NCI-H1048 (cell line): ENCODE measurements at places on chromosomes 1 and 21.

DNA sequence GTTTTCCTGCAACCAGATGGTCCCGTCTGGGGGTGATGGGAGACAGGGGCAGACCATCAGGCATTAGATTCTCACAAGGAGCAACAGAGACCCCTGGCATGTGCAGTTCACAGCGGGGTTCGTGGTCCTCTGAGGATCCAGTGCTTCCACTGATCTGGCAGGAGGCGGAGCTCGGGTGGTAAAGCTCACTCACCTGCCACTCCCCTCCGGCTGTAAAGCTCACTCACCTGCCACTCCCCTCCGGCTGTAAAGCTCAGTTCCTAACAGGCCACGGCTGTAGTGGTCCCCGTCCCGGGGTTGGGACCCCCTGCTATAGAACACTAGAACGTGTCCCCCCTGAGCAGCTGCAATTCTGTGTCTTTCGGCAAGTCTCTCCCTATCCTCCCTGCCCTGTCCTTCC lies 4.6 kb downstream of the KRTAP10-12 start:
- DNase-seq = no peak

DNA sequence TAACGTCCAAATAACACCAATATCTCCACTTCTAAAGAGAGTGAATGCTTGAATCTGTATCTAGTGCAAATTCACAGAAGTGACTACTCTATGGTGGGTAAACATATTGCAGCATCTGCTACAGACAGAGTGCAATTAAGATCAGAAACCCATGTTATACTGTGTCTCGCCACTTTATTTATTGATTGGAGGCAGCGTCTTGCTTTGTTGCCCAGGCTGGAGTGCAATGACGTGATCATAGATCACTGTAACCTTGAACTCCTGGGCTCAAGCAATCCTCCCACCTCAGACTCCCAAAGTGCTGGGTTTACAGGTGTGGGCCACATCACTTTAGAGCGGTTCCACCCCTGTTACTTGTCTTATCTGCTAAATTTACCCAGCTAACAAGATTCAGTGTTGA lies 57.0 kb downstream of the HLCS start:
- DNase-seq = no peak

- no peak for DNase-seq
Observed at GRCh38 chr1:106278716-106279115, 777.8 kb upstream of the PRMT6 start.

DNA sequence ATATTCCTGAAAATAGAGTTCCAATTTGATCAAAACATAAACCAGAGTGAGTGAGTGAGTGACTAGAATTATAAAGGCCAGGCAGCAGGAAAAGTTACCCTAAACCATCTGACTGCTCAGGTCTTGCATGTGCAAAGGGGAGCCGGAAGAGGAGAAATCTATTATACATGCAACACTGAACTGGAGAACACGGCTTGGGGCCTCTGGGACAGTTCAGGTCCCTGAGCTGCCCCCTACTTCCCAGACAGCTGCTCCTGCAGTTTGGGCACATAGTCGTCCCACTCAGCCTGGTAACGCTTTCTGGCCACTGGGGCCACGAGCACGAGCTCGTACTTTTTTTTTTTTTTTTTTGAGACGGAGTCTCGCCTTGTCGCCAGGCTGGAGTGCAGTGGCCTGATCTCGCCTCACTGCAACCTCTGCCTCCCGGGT lies 40.1 kb downstream of the PTPRC start:
- no peak for DNase-seq

GRCh38 chr21:42515708-42516502 lies 2.3 kb downstream of the SLC37A1 start:
- no peak for DNase-seq

DNA sequence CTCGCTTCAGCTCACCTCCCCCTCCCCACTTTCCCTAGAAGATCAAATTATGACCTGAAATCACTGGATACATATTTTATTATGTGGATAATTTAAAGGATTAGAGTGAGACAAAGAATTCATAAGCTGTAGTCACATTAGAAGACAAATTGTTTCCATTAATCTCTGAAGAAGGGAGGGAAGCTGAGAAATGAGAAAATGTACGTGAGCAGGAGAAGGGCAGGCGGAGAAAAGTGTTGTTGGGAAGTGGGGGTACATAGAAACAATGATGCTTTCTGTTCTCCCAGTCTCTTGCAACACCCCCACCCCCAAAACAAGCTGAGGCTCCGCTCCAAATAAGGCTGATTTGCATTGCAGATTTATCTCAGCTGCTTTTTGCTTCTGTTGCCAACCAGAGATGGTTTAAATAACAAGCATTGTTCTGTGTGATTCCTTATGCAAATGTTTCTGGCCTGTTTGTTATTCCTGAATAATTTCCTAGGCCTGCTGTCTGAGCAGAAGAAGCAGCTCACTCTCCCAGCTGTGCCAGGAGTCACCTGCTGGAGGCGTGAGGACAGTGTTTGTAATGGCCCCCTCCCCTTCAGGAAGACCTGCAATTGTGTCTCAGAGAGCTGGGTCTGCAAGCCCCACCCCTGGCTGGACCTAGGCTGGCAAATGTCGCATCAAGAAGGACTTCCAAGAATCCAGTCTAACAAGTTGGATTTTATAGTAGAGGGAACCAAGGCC lies 121.8 kb upstream of the TNR start:
- DNase-seq = peak; percentile 100

- DNase-seq = no peak
Observed at GRCh38 chr1:187474336-187474735, 645.6 kb downstream of the PLA2G4A start.

GRCh38 chr1:66343569-66344325 lies 190.2 kb upstream of the SGIP1 start:
- no peak for DNase-seq

- no peak for DNase-seq
Observed at GRCh38 chr1:187909382-187909781, 1080.6 kb downstream of the PLA2G4A start.

DNA sequence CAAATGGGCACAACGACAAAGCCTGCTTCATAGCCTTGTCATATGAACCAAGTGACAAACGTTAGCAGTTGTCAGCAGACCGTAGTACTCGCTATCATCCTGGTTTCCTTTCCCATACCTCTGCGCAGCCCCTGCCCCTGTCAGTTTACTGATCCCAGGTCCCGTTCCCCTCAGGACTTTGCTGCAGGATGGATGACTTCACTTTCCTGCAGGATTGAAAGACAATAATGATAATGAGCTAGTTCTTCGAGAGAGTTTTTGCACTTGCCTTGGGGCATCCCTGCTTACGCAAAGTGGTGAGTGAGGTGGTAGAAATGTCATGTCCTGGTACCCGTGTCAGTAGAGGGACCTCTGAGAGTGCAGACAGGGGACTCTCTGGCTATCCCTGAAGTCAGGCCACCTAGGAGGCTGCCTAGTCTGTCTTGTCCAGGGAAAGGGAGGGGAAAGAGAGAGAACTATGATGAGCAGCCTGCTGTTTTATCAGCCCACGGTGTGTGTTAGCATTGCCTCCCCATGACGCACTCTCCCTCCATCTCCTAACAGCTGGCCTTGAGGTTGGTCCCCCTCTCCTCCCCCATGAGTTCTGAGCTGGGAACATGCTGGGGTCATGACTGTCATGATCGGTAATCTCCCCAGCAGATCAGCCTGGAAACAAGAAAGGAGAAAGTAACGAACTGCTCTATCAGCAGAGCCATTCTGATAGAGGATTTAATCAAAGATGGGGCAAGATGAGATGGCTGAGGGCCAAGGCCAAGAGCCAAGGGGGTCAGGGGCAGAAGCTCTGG lies 53.7 kb downstream of the ELK4 start:
- DNase-seq = no peak

GRCh38 chr21:36255663-36256062 lies 64.3 kb upstream of the MORC3 start:
- no peak for DNase-seq

DNA sequence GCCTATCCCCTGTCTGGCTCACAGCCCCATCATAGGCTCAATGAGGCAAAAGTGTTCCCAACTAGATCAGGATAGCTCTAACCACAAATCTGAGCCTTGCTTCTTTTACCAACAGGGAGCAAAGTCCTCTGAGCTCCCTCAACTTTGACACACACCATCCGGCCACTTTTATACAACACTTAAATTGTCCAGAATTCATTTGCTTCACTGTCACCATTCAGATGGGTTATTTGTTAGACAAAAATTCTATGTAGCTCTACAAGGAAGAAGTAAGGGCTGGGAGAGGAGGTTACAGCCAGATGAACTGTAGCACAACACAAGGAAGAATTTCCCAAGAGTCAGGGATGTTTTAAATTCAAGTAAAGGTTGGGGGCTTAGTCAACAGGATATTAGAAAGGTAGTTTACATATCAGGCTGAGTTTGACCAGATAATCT lies 50.8 kb downstream of the TGFBR3 start:
- DNase-seq = no peak

DNA sequence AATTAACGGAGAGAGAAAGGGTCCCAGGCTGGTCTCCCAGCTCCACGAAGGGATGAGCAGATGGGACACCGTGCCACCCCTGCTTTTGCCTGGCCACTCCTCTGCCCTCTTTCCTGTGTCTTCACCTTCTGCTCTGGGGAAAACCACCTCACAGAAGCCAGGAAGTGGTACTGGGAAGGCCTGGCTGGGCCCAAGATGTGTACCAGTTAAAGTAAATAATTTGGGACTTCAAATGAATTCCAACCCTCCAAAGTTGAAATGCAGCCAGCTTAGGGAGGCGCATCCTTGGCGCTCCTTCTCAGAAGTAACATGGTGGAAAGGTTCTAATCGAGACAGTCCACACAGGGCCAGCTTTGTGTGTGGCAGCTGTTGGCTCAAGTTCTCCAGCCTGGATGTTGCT lies 45.7 kb downstream of the MAP3K21 start:
- no peak for DNase-seq

GRCh38 chr21:46099476-46099875 lies 1.6 kb downstream of the COL6A2 start:
- DNase-seq = no peak

- no peak for DNase-seq
Observed at GRCh38 chr21:15928686-15929425, 199.1 kb downstream of the USP25 start.

GRCh38 chr1:212302745-212303383 lies 17.7 kb downstream of the PPP2R5A start:
- no peak for DNase-seq

DNA sequence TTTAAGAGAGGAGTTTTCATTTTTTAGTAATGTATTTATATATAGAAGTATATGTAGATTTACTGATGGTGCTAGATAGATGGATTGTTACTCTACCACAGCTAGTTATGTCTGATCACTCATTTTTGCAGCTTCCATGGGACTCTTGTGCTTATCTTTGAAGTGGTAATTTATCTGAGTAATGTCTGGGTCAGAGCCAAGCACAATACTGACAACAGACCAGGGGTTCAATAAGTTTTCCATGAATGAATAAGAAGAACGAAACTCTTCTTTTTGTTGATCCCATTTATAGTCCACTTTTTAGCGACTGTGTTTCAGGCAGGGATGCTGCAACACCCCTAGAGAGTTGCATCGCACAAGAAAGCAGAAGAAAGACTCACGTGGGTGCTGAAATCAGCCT lies 935.2 kb downstream of the PLA2G4A start:
- DNase-seq = no peak

- no peak for DNase-seq
Observed at GRCh38 chr1:77966291-77966690, 12.6 kb downstream of the FUBP1 start.

DNA sequence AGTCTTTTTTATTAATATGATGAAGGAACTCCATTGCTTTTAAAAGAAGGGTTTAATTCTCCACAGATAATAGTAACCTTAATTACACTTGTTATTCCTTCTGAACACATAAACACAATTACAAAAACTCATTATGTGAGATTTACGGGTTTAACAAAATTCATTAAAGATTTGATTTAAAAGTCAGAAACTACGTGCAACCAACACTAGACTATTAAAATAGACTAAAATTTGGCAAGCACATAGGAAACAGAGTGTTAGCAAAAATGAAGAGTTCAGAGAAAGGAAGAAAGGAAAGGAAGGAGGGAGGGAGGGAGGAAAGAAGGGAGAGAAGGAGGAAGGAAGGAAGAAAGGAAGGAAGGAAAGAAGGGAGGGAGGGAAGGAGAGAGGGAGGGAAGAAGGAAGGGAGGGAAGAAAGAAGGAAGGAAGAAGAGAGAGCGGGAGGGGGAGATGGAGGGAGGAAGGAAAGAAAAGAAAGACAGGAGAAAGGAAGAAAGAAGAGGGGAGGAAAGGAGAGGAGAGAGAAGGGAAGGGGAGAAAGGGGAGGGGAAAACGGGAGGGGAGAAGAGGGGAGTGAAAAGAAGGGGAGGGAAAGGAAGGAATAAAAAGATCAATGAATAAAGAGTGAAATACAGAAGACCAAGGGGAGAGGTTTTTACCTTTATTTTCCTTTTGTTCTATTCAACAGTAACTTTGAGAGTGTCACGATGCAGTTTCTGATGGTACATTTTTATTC lies 123.4 kb upstream of the LYPLAL1 start:
- DNase-seq = no peak

GRCh38 chr1:116334015-116334547 lies 39.0 kb upstream of the ATP1A1 start:
- no peak for DNase-seq

GRCh38 chr1:94004924-94005323 lies 95.7 kb upstream of the GCLM start:
- no peak for DNase-seq

- DNase-seq = no peak
Observed at GRCh38 chr1:2803931-2804627, 2.6 kb upstream of the TTC34 start.

DNA sequence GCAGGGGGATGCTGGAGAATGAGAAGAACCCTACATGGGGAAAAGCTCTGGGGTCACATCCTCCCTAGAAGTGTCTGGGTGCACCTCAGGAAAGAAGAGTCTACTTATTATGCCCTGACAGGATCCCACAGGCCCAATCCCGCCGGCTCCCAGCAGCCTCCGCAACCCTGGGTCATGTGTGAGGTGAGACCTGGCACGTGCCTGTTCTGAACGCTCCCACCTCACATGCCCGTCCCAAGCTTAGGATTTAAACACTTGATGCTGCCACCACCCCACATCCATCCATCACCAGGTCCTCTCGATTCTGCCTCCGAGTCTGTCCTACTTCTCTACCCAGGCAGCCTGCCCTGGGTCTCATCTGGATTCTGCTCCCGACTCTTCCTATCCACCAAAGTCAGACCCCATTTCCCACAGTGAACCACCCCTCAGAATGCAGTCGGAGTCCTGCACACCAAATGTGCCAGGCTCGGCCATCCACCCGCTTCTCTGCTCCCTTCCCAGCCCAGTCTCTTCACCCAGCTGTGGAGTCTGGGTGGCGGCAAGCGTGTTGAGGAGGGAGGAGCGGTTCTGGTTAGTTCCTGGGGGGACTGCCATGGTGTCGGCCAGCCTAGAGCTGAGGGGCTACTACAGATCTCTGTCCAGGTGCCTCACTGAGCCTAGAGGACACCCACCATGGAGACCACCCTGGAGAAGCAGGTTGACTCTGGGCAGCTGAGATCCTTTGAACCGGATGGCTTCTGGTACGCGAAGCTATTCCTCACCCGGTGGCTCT lies 23.9 kb downstream of the SLC2A1 start:
- no peak for DNase-seq
